SW 1271 (cell line): ENCODE measurements at places on chromosomes 3 and 15.
A peak's percentile ranks its signal among the peaks of the same experiment; 100 is the strongest.

DNA sequence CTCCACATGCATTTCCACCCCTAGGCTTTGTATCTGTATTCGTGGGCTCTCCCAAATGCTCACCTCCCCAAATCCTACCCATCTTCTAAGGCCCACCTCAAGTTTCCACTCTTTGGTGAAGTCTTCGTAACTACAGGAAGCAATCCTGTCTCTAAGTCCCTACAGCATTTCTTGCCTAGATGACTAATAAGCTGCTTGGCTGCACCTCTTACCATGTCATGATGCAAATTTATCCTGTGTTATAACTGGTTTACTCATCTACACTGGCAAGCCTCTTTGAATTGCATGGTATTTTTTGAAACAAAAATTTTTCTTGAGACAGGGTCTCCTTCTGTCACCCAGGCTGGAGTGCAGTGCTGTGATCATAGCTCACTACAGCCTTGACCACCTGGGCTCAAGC is 73.3 kb downstream of the SETMAR start:
- DNase-seq, result no peak

- DNase-seq, result peak; percentile 89
Measured at GRCh38 chr15:93929375-93930094, 301.8 kb upstream of the MCTP2 start.

GRCh38 chr3:106514431-106514830 is 645.6 kb upstream of the CBLB start:
- no peak for DNase-seq

- no peak for DNase-seq
Measured at GRCh38 chr15:68411735-68412134, 20.2 kb downstream of the ITGA11 start.

DNA sequence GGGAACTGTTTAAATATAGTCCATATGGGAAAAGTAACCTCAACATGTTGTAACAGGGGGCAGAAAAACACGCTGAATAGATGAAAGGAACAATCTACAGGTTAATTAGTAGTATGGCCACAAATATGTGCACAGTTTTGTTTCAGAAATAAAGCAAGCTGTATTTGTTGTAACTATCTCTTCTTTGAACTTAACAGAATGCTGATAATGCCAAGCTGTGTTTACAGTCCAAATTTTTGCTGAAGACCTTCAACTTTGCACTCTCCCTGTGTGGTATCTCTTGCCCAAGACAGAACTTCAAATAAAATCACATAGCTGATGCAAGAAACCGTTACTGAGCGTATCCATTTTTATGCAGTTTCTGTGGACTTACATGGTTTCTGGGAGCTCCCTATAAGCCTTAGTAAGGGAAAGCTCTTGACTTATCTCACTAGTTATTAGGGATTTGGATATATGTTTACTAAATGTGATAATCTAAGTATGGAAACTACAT is 425.4 kb upstream of the TPRG1 start:
- DNase-seq, result no peak

DNA sequence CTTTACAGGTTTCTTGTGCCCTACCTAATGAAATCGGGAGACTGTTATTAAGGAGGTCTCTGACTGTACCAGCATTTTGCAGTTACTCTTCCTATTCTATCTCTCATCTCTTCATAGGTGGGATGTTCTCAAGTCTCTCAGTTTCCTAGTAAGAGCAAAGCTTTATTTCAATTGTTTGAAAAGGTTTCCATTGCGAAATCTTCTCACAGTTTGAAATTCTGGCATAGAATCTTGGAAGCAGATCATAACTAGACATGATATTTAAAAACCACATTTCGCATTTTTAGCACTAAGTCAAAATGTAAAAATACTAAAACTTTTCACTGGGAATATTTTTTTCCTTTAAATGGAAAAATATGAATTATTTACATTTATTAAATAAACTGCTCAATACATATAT is 1311.4 kb downstream of the ROBO2 start:
- no peak for DNase-seq

GRCh38 chr3:30551266-30551665 is 55.1 kb upstream of the TGFBR2 start:
- DNase-seq, result no peak

GRCh38 chr15:64019764-64020163 is 26.5 kb downstream of the DAPK2 start:
- no peak for DNase-seq

DNA sequence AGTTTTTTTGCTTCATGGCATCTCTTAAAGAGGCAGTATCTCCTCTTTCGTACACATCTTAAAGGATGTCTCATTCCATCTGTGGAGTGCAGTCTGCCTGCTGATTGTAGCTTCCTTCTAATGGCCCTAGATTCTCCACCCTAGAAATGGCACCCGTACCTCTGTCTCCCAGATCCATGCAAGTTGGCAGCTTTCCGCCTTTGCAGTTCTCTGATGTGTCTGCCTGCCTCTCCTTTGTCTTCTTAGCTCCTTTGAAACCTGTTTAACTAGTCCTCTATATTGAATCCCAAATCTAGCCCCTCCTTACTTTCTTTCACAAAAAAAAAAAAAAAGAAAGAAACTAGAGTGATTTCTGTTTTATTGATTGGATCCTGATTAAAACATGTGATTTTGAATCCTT is 1025.0 kb downstream of the ZPLD1 start:
- no peak for DNase-seq

DNA sequence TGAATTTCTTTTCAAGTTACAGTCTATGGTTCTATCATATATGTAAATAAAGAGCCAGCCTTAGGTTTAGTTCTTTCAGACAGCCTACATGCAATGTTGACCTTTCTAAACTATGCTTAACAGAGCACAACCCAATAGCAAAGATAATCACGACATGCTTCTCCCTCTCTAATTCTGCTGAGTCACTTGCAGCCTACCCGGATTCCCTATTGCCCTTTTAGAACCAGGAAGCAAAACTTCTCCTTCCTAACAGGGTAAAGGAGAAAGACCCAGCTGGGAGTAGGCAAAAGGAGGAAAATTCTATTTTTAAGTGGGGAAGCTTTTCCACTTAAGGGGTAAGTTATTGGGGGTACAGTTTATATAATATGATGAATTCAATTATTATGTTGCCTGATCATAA is 79.3 kb downstream of the SLC7A14 start:
- no peak for DNase-seq

GRCh38 chr15:31300208-31300661 is 26.4 kb upstream of the KLF13 start:
- DNase-seq, result no peak
